Stimulated activated CD8-positive, alpha-beta memory T cell treated with anti-CD3 and anti-CD28 coated beads, Interleukin-15, amount 100 ng/mL, for 4 hours (primary cell): ENCODE measurements at places on chromosomes 5 and 9.

DNA sequence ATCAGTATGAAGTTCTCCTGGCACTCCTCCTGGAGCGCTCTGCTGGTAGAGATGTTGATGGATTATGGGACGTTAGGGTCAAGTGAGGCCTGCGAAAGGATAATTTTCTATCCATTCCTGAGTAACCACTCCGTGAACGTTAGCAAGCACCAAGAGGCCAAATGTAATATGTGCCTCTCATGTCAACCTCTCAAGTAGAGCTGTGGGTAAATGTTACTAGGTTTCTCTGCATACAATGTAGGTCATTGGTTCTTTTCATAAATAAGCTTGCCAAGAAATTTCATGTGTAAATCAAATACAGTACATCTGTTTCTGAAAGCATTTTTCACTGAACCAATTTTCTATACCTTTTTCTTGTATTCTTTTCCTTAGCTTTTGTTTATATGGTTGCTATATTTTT, 126.3 kb downstream of the KDM4C start:
- DNase-seq: no peak

DNA sequence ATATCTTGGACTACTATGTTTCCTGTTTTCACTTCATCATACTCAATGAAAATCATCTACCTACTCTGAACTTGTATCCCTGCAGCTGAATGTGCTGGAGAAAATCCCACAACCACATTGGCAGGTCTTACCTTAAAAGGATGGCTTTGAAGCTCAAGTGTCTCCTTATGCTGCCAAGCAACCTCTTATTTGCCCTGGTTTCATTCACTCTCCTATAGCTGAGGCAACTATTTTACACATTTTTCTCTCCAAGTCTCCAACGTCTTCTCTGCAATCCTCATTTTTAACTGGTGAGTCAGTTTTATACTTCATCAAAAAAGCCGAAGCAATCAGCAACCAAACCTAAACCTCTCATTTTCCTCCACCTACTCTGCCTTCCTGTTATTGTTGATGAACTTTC, 49.7 kb downstream of the POU4F3 start:
- no peak for DNase-seq

- DNase-seq: no peak
Measured at GRCh38 chr9:68640421-68641089, 64.5 kb upstream of the PIP5K1B start.

- DNase-seq: no peak
Measured at GRCh38 chr5:146428658-146429057, 18.5 kb upstream of the TCERG1 start.

GRCh38 chr9:5931657-5932056, 41.0 kb downstream of the MLANA start:
- no peak for DNase-seq

GRCh38 chr5:29367176-29367833, 1826.2 kb upstream of the CDH6 start:
- no peak for DNase-seq

DNA sequence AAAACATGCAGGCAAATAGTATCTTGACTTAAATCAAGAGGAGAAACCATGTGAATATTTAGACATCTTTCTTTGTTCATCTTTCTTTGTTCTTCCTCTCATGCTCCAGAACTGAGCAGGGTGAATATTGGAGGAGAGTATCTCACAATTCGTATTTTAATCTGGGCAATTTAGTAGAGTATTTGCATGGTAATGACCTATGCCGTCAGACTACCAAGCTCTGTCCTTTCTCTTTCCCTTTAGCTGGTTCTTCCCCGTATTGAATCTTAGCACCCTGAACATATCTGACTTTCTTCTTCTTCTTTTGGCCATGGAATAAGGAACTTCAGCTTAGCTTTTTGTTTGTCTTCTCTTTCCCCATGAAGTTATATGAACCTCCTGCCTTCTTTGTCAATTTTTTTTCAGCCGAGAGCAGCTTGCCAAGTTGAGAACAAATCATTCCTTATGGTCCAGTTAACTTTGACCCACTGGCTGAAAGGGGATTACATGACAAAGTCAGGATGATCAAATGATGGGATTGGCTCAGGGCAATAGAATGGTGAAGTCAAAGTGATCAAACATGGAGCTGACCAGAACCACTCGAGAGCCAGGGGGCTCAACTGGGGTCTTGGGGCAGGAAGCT, 95.8 kb downstream of the DAPK1 start:
- DNase-seq: no peak

DNA sequence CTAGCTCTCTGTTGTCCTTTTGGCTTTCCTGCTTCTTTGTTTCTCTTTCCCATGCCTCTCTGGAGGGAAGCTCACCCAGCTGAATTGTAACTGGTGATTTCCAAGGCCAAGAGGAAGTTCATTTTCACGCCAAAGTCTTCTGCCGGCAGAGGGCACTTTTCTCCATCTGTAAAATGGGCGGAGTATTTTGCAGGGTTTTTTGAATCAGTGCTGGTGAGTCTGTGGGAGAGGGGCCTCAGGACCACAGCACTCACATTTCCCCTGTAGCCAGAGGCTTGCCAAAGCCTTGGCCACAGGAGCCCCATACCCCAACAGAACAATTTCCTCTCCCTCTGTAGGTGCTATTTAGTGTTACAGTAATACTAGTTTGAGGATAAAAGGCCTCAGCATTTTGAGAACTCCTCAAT, 42.3 kb upstream of the MATR3 start:
- DNase-seq: no peak

DNA sequence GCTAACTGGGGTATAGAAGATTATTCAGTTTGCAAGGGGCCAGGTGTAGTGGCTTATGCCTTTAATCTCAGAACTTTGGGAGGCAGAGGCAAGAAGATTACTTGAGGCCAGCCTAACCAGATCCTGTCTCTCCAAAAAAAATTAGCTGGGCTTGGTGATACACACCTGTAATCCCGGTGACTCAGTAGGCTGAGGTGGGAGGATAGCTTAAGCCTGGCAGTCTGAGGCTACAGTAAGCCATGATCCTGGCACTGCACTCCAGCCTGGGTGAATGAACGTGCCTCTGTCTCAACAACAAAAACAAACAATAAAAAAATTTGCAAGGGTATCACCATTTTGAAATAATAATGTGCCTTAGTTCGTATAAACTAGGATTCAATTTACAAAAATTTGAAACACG, 51.3 kb downstream of the BAAT start:
- DNase-seq: no peak

GRCh38 chr5:1335540-1336095, 9.3 kb downstream of the CLPTM1L start:
- DNase-seq: no peak

DNA sequence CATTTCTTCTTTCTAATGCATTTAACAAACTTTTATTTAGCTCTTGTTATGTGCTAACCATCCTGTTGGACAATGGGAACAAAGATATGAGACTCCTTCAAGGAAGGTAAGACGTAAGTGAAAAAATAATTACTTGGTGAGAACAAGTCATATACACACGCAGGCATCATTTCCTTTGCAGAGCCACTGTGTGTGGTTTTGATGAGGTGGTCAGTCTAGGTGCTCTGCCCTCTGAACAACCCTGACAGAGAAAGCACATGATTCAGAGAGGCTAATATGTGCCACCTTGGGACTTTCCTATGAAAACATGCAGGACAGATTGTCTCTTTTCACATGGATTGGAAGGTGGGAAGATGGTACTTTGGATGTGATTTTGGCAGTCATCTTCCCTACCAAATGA, 1162.5 kb upstream of the DMAC1 start:
- DNase-seq: no peak

GRCh38 chr9:90086101-90086511, 481.3 kb downstream of the GADD45G start:
- no peak for DNase-seq

GRCh38 chr9:16120231-16120641, 567.4 kb downstream of the CCDC171 start:
- DNase-seq: no peak

- DNase-seq: no peak
Measured at GRCh38 chr5:2740876-2741555, 10.5 kb downstream of the IRX2 start.

GRCh38 chr9:89985068-89985467, 380.3 kb downstream of the GADD45G start:
- DNase-seq: no peak

DNA sequence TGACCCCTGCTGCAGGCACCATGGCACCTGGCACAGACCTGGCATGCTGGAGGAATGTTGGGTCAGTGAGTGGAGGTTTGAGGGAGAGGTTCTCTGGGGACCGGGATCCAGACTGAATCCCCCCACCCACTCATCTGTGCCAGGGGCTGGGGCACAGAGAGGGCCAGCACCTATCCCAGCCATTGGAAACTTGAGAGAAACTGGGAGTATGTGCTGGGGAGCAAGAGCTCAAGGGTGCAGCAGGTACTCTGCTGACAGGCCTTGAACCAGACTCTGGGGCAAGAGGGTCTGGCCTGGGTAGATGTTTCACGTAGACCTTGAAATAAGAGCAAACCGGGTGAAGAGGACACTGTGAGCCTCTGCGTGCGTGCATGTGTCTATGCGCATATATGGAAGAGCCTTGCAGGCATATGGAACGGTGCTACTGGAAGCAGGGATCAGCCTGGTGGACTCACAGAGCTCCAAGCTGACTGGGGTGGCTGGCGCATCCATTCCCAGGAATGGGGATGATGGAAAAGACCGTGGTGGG, 8.8 kb downstream of the FGF18 start:
- no peak for DNase-seq

DNA sequence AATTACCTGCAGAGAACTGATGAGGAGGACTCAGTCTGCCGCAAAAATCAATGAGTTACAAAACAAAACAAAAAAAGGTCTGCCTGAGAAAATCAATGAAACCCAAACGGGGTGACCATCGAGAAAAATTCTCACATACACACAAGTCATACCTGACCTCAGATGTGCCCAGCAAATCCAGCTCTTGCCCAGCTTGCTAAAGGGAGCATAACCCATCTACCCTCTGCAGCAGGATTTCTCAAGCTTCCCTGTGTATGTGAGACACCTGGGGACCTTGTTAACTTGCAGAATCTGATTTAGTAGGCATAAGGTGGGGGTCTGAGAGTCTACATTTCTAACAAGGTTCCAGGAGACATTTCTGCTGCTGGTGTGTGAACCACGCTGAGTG, 126.3 kb downstream of the TLE1 start:
- no peak for DNase-seq

DNA sequence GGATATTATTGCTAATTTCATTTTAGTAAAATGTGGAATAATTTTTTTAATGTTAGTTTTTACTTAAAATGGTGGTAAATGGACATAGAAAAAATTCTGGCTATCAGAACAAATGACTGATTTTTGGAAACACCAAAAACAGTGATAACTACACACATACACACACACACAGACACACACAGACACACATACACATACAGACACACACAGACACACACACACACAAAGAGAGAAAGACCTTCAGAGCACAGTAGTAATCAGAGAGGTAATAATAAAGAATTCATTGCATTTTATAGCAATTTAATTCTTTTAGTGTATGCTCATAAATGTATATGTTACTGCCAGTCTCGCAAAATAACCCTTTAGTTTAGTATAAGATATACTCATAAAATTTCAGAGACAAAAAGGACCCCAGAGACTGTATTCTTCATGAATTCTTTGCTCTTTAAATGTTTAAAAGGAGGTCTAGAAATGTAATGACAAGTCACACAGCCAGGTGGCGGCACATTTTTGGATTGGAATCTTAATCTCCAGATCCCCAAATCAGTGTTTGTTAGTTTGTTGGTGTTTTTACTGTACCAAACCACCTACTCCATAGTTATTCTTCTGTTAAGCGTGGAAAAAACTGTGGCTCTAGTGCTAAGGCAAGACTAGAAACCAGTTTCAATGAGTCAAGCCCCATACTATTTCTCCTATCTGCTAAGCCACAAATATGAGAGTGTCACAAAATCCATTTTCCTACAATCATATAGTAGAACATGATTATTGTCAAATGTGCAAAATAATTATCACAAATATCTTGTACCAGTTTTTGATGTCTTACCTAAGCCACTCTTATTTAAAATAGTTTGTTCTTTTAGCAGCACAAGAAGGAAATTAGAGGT, 109.9 kb downstream of the EDIL3 start:
- no peak for DNase-seq

DNA sequence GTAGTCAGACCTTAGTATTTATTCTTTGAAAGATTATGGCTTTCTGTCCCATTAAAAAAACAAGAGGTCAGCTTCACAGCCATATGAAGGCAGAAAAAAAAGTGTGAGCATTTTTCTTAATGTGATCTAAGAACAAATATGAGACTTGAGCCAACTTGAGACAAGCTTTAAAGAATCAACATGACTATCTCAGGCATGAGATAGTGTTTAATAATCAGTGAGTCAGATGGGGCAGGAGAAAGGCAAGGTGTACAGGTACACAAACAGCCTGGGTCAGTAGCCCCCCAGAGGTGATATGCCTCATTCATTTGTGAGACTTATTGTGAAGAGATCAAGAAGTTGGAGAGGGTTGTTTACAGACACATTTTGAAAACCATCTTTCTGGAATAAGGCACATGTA, 83.6 kb downstream of the GDNF start:
- no peak for DNase-seq

GRCh38 chr9:7121055-7121454, 363.3 kb downstream of the KDM4C start:
- no peak for DNase-seq

GRCh38 chr5:174589599-174589998, 134.8 kb upstream of the MSX2 start:
- DNase-seq: no peak

GRCh38 chr5:15243301-15244020, 256.5 kb upstream of the FBXL7 start:
- DNase-seq: no peak

DNA sequence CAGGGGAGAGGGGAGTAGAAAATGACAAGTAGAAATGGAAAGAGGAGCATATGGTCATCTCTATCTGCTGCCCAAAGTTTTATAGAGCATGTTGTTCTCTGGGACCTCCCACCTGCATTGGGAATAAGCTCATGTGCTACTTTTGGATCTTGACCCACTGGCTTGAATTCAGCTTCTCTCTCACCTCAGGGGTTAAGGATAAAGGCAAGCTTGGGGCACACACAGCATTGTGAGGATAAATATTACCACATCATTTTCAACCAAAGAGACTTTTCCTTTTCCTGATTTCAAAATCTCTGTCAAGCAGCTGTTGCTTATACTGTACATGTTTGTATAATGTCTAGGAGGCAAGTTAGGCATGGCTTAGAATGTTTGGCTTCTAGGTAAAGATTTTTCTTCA, 16.6 kb downstream of the ATP10B start:
- DNase-seq: no peak

GRCh38 chr9:127965953-127966352, 14.8 kb downstream of the EEIG1 start:
- no peak for DNase-seq

DNA sequence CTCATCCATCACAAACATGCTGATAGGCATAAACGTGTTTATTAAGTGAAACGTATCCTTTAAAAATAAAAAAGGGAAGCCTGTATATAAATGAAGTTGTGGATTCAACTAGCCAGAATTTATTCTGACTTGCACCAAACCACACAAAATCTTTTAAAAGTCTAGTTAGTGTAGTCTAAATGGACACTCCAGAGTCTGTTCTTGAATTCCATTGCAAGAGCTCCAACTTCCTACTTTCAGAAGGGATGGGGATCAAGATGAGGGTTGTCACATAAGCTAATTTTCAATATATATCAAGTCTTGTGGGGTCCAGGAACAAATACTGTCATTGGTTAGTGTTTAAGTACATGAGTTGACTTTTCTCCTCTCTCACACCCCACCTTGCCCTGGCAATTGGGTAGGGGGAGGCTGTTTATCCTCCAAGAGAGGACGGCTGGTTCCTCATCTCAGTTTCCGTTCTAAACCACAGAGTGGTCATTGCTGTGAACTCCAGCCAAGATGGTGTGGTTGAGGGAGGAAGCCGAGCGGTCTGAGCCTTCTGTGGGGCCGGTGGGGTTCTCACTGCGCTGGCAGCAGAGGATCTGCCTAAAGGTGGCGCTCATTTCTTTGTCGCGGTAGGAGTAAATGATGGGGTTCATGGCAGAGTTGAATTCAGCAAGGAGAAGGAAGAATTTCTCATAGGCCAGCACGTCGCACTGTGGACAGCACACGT, 163.2 kb downstream of the LPAR1 start:
- no peak for DNase-seq
